ENCODE measurements at places on chromosomes 11 and 22.

DNA sequence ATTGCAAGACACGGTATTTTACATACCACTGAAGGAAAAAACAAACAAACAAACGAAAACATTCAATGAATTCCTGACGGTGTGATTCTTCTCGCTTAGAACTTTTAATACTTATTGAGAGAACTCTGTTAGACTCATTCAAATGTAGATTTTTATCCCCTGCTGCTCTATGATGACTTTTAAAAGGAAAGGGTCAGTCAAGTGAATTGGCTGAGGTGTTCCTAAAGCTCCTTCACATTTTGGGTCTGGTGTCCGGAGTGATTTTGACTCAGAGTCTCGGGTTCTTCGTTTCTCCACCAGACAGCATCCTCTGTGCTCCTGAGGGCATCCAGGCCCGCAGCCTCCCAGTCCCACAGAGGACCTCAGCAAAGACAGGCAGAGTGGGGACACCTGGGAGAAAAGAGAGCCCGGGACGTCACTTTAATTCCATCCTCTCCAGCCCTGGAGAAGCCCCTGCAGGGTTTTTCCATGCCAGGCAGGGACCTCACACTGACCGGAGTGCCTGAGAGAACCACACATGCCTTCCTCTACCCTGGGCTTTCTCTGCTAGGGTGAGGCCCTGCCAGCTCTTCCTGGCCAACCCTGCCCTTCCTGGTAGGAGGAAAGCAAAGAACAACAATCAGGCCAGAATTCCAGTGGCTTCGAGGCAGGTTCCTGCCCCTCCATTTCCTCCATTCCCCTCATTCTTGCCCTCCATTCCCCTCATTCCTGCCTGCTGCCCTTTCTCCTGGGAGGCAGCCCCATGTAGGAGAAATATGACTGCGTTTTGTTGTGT lies 1.4 kb upstream of the CSF2RB start:
- no peak for DNase-seq

GRCh38 chr11:95793116-95793515 lies 2.8 kb downstream of the CEP57 start:
- DNase-seq, result no peak

DNA sequence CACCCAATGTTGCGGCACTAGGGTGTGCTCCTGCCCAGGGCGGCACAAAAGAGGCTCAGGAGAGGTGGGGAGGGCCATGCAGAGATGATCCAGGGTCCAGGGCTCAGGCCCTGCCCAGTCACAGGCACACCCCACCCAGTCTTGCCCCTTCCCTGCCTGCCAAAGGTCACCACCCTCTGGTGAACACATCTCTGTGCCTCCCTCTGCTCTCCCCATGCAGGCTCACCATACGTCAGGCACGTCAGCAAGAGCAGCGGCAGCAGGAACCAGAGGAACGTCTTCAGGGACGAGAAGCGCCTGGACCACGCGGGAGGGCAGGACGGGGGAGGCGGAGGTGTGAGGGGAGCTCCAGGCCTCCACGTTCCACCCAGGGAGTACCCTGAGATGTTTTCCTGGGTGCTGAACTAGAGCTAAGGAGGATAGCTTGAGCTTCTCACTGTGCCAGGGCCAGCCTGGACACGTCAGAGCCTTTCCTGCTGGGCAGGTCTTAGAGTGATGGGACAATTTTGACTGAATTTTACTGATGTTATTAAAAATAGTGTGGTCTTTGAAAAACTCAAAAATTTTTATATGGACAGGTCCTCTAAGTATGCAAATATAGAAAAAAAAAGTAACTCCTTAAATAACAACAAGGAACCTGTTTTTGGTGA lies 7.2 kb downstream of the SUN2 start:
- DNase-seq, result no peak

DNA sequence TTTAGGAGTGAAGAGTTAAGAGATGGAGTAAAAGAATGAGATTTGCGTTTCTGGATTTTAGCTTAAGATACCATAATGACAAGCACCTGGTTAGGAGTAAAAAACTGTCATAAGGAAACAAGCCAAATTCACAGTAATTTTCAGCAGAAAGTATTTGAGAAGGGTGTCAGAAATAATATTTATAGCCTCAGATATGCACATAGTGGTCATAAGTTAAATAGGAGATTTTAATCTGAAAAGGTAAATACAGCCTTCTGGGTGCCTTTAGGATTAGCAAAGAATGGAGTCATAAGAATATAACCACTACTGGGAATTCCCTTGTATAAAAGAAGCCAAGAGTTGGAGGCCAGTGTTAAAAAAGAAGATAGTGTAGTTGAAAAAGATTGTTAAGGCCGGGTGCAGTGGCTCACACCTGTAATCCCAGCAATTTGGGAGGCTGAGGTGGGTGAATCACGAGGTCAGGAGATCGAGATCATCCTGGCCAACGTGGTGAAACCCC lies 160.1 kb downstream of the SWAP70 start:
- DNase-seq, result no peak

DNA sequence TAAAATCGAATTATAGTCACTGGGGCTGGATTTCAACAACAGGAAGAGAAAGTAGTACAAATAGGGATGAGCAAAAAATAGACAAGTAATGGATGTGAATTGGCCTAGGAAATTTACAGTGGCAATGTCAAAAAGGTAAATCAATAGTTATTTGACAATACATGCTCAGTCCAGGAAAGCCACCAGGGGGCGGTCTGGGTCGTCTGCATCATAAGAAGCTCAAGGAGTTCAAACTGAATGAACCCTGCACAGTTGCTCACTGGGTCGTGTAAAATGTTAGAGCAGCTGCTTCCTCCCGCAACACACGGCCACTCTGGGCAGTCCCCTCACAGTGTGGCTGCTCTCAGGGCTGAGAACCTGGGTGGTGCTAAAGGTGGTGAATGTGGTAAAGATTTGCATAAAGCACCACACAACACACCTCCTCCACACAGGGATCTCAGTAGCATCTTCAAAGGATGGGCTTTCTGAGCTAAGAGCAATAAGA lies 85.9 kb downstream of the ZNF280B start:
- peak; percentile 95 for DNase-seq

DNA sequence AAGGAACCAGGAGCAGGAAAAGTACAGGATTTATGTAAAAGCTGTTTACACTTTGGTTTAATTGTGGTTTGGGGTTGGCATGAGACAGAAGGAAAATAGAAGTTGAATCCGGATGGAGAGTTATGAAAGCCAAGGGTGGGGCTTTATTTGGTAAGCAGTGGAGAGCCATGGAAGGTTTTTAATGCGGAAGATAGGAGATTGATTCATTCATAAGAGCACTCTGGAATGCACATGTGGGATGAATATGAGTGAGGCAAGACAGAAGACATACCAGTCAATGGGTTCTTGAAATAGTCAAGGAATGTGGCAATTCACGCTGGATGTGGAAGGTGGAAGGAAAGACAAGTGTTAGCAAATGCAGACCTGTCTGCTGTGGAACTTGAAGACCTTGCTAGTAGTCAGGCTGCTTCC lies 9.3 kb upstream of the GLB1L3 start:
- no peak for DNase-seq

DNA sequence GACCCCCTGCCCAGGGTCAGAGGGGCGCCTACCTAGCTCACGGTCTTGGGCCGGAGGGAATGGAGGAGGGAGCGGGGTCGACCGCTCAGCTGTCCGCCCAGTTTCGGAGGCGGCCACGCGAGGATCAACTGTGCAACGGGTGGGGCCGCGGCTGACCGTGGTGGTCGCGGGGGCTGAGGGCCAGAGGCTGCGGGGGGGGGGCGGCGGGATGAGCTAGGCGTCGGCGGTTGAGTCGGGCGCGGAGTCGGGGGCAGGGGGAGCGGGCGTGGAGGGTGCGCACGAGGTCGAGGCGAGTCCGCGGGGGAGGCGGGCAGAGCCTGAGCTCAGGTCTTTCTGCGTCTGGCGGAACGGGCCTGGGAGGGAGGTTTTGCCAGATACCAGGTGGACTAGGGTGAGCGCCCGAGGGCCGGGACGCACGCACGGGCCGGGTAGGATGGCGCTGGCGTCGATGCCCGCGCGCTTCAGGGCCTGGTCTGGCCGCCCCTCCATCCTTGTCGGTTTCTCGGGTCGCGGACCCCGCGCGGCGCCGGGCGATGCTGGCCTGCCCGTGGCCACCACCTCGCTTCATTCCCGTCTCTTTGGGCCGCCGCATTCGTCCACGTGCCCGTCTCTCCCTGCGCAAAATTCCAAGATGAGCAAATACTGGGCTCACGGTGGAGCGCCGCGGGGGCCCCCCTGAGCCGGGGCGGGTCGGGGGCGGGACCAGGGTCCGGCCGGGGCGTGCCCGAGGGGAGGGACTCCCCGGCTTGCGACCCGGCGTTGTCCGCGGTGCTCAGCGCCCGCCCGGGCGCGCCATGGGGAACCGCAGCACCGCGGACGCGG lies at the start of gene DRD4:
Gene DRD4 (plus strand): TSS at position 759 of the 822 bp plus-strand sequence. CDS start 36 bp downstream, at position 795.
- no peak for DNase-seq

- DNase-seq, result no peak
These were observed 41.7 kb downstream of the THAP12 start for GRCh38 chr11:76339221-76339620.

DNA sequence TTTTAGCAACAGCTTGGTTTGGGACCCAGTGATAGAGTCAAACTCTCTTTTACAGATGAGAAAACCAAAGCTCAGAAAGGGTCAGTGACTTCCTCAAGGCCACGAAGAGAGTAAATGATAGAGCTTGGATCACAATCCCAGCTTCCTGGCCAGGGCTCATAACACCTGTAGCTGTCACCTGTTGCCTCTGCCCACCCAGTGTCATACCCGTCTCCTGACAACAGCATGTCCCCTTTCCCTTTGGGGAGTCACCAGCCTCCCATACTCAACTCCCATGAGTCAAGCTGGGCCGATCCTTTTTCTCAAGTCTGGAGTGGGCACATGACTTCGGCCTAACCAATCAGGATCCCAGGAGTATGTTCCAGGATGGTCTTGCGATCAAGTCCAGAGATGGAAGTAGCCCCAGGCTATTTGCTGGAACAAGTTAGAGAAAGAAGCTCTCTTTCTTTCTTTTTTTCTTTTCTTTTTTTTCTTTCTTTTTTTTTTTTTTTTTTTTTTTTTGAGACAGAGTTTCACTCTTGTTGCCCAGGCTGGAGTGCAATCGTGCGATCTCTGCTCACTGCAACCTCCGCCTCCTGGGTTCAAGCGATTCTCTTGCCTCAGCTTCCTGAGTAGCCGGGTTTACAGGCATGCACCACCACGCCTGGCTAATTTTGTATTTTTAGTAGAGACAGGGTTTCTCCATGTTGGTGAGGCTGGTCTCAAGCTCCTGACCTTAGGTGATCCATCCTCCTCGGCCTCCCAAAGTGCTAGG lies 27.8 kb upstream of the MYH9 start:
- no peak for DNase-seq

DNA sequence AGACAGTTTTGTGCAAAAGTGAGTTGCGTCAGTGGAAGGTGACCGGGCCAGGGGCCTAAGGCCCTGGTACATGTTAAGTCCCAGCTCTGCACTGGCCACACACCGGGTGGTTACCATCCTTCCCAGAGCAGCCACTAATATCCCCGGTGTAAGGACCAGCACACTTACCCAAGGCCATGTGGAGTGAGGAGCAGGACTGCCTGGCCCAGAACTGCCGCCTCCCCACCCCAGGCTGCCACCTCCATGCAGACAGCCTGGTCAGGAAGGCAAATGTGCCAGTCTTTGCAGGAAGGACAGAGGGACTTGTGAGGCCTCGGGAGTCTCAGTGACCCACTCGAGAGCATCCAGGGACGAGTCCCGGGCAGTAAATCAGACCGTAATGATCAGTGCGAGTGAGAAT lies 102.9 kb downstream of the MORC2 start:
- no peak for DNase-seq

- DNase-seq, result no peak
These were observed 527.6 kb downstream of the DLG2 start for GRCh38 chr11:85099522-85099921.

- no peak for DNase-seq
These were observed 8.7 kb upstream of the CABP7 start for GRCh38 chr22:29710922-29711593.

DNA sequence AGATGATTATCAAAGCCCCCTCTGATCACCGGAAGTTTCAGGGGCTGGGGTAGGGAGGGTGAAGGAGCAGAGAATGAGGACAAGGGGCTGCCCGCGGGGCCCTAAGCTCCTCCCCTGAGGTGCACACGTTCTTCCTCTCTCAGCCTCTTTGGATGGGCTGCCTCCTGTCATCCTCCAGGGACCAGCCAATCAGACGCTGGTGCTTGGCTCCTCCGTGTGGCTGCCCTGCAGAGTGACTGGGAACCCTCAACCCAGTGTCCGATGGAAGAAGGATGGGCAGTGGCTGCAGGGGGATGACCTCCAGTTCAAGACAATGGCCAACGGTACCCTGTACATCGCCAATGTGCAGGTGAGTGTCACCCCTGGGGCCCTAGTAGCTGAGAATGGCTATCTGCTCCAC lies 7.5 kb downstream of the ROBO3 start:
- DNase-seq, result no peak

GRCh38 chr11:36741515-36741914 lies 143.5 kb upstream of the RAG2 start:
- DNase-seq, result no peak

DNA sequence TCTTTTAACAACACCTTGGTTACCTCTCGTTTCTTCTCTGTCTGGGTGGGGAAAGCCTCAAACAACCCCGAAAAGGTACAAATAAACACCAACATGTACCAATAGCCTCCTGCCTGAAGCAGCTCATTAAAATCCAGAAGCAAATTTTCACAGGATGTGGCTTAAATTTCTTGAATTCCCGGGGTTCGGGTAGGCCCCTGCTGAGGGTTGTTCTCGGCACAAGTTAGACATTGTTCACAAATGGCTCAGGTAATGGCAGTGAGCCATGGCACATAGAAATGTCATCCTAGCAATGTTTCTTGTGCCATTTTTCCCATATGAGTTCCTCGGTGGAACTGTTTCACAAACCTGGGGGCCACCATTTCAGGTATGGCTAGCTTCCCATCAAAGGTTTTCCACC lies 19.7 kb upstream of the GLYATL1 start:
- DNase-seq, result no peak

DNA sequence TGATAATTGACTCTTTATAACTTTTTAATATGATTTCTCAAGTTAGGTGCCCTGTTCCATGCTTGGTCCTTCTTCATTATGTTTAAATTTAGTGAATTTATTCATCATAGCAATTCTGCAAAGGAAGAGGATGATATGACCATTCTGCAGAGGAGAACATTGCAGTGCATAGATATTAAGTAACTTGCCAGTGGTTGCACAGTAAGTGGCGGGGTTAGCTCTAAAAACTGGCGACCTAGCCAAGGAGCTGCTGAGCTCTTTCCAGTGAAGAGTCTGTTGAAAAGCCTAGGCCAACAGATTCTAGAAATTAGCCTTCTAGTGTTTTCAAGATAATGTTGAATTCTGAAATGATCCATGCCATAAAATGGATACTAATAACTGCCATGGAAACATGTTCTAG lies 4.6 kb downstream of the EWSR1 start:
- no peak for DNase-seq

DNA sequence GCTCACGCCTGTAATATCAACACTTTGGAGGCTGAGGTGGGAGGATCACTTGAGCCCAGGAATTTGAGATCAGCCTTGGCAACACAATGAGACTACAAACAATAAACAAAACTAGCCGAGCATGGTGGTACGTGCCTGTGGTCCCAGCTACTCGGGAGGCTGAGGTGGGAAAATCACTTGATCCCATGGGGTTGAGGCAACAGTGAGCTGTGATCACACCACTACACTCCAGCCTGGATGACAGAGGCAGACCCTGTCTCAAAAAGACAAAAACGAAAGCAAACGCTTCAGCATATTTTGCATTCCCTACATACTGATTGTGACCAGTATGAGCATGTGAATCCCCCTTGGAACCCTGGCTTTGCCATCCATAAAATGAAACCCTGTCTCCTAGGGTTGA lies 33.9 kb upstream of the MN1 start:
- no peak for DNase-seq

All from naive B cell (primary cell).